ENCODE measurements at places on chromosomes 11 and 22.

- no peak for DNase-seq
These were observed 49.0 kb upstream of the NNMT start for GRCh38 chr11:114247070-114247789.

- DNase-seq: no peak
These were observed 733.5 kb upstream of the CCDC90B start for GRCh38 chr11:84019571-84020194.

- DNase-seq: peak; percentile 17
These were observed 77.5 kb upstream of the NARS2 start for GRCh38 chr11:78651923-78652842.

DNA sequence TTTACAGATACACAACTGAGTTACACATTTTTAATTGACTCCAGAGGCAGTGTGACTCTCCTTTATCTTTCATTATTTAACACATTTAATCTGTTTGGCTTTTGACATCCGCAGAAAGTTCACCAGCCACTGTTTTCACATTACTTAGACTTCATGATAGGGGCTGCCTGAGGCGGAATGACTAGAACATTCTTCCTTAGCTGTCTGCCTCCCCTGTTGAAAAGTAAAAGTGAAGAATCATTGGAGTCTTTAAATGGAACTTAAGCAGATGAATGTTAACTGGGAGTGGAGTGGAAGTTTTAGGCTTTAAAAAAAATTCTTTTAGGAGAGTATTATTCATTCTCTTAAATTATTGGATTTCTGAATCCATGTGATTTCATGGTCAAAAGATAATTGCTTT, 229.2 kb upstream of the MTNR1B start:
- no peak for DNase-seq

DNA sequence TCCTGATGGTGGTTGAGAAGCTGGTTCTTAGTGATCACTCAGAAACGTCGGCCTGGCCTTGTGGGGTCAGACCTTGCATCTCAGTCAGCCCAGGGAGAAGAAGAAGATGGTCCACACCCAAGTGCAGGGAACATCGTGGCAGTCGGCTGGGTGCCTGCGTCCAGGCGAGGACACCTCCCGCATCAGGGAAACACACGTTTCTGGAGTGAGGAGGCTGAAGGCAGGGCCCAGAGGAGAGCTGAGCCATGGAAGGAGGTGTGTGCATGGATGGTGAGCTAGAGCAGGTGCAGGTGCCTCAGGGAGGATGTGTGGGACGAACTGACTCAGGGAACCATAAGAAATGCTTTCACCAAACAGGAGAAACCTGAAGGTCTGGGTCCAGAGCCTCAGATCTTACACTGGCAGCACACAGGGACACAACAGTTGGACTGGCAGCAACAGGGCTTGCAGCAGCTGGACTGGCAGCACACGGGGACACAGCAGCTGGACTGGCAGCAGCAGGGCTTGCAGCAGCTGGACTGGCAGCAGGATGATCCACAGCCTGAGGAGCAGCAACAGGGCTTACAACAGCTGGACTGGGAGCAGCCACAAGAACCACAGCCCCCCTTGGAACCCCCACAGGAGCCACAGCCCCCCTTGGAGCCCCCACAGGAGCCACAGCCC, 632 bp downstream of the KRTAP5-2 start:
- DNase-seq: no peak

DNA sequence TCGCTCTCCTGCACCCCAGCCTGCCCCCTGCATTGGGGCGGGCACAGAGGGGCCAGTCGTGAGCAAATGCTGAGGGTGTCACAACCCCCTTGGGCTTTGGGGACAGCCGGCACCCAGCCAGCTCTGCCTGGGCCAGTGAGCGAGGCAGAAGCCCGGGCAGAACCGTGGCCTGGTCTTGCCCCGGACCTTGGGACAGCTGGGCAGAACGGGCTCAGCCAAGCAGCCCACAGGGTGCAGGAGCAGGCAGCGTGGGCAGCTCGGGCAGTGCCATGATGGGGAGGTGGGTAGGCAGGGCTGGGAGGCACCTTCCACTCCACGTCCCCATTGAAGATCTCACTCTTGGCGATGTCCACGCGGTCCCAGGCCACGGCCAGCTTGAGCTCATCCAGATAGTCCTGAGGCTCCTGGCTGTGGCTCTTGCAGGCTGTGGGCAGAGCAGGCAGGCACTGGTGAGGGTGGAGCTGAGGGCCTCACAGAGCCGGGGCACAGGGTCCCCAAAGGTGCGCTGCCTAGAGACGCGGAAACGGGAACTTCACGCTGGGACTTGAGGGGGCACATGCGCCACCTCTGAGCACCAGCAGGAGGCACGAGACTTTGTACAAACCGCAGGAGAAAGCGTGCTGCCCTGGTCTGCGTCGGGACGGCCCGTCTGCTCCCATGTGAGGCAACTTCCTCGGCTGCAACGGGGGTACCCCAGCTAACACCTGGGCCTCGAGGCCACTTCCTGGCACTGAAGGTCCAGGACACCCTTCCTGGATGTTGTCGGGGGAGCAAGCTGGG, 15.2 kb downstream of the TSSC4 start:
- DNase-seq: no peak

DNA sequence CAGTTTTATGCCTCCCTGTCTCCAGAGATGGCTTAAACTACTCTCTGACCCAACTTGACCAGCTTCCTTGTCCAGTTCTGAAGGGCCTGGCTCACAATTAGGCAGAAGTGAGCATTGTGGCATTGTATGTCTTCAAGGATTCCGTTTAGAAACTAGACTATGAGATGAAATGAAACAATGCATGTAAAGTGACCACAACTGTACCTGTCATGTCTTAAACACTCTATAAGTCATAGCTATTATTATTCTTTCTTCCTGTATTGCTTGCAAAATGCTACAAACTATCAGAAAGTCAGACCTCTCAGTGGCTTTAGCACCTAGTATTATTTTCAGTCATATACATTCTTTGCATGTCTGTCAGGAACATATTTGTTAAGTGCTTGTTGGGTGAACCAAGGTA, 127.9 kb upstream of the MTMR2 start:
- DNase-seq: no peak

DNA sequence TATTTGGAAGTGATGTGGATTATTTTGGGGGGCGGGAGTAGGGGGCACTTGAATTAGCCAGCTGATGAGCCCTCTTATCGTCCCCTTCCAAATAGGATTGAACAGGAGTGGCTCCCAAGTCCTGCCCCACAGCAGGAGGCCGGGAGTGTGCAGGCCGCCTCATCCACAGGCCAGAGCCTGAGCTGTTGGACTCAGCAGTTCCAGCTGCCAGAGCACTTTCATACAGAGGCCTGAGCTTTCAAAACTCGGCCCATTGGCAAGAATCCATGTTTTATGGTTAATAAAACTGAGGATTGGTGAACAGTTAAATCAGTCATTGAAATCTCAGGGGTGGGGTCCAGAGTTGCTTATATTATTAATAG, 9.6 kb downstream of the FAM118A start:
- no peak for DNase-seq

GRCh38 chr11:67604815-67605214, 1.9 kb upstream of the NDUFV1 start:
- no peak for DNase-seq

Measured in stimulated activated CD4-positive, alpha-beta T cell treated with anti-CD3 and anti-CD28 coated beads, Interleukin-12 subunit alpha, Interleukin-12 subunit beta, amount 100 ng/mL, for 4 hours (primary cell).